ENCODE measurements at places on chromosomes 7 and 10. TPM values are rescaled to one million over a fixed set of nuclear protein-coding genes. Genes with fewer than 3 reads are reported as not detected.

Gene OPN1SW
- not detected for total RNA-seq

Gene TNPO3
- 71.4 TPM for total RNA-seq

Gene RPEL1
- total RNA-seq, result 0.18 TPM

Gene SMARCD3
- 2.5 TPM for total RNA-seq

Gene NPY
- not detected for total RNA-seq

All from activated T-cell treated with anti-CD3 and anti-CD28 coated beads, Interleukin-2, amount 50 U/mL, for 4 hours (primary cell).